ENCODE measurements at places on chromosomes 11 and 22.

GRCh38 chr22:45073064-45073463 lies 63.3 kb upstream of the PHF21B start:
- DNase-seq = no peak

DNA sequence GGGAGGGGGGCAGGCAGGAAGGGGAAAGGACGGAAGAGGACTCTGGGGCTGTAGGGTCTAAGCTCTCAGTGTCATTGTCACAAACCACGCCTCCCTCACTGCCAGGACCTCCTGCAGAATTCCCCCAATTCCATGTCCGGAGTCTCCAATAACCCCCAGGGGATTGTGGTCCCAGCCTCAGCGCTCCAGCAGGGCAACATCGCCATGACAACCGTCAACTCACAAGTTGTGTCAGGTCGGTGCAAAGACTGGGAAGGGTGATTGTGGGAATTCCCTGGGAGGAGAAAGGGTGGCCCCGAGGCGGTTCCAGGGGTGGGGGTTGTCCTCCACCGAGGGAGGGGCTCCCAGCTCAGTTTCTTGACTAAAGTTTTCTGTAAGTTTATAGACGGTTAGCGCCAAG lies 86.0 kb downstream of the FEZ1 start:
- DNase-seq = no peak

GRCh38 chr11:1949922-1950321 lies 2.8 kb downstream of the MRPL23 start:
- no peak for DNase-seq

GRCh38 chr22:35301372-35301874 lies 1.7 kb downstream of the TOM1 start:
- DNase-seq = no peak

- no peak for DNase-seq
Observed at GRCh38 chr11:45141631-45142030, 4.8 kb upstream of the PRDM11 start.

GRCh38 chr22:43152003-43152356 lies 621 bp downstream of the TSPO start:
- DNase-seq = no peak

- no peak for DNase-seq
Observed at GRCh38 chr11:122199661-122200060, 83.6 kb upstream of the BLID start.

- DNase-seq = no peak
Observed at GRCh38 chr11:120746376-120746775, 234.8 kb downstream of the GRIK4 start.

DNA sequence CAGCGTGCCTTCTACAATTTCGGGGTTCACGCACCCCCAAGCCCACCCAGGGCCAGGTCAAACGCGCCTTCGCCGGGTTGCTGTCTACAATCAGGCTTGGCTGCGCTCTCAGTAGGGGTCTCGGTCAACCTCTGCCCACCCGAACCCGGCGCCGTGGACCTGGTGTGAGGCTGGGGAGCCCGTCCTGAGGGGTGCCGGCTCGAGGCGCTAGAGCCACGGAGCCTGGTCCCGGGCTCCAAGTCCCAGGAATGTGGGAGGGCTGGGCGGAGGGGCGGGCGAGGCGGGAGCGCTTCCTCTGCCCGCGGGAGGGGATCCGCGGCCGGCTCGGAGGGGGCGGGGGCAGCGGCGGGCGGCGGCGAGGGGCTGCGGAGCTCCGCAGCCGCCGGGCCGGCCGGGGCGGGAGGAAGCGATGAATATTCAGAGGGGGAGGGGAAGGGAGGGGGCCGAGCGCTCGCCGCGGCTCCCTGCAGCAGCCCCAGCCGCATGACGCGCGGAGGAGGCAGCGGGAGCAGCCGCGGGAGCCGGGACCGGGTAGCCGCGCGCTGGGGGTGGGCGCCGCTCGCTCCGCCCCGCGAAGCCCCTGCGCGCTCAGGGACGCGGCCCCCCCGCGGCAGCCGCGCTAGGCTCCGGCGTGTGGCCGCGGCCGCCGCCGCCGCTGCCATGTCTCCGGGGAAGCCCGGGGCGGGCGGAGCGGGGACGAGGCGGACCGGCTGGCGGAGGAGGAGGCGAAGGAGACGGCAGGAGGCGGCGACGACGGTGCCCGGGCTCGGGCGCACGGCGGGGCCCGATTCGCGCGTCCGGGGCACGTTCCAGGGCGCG lies at the start of gene PTPRJ:
Gene PTPRJ (plus strand): TSS at position 472 of the 819 bp plus-strand sequence. CDS start 354 bp downstream, outside the sequence.
- DNase-seq = peak; percentile 72

DNA sequence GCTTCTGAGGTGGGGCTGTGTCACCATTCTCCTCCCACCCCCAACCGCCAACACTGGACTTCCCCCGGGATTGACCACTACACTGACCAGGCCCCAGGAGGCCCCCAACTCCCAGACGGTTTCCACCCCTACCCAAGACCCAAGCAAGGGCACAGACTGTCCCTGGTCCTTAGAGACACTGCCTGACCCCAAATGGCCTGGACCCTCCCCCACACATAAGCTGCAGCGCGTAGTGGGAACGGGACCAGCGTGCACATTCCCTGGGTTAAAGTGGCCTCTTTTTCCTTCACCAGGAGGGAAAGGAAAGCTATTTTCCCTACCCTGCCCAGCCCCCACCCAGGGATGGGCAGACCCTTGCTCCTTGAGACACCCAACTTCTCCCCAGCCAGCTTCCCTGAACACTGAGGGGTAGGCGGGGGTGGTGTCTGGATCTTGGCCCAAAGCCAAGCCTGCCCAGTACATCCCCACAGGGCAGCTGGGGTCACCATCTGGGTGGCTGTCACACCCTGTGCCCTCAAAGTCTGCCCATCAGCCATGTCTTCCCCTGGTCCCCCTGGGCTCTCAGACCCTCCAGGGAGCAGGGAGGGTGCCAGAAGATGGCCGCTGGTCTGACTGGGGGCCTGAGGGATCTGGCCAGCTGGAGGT lies 1.6 kb upstream of the MAPK12 start:
- no peak for DNase-seq

GRCh38 chr11:77515063-77515462 lies 41.2 kb upstream of the PAK1 start:
- DNase-seq = no peak

GRCh38 chr11:61922539-61922938 lies 5.2 kb upstream of the RAB3IL1 start:
- no peak for DNase-seq

- DNase-seq = no peak
Observed at GRCh38 chr11:370070-370941, 1.0 kb downstream of the B4GALNT4 start.

- peak; percentile 50 for DNase-seq
Observed at GRCh38 chr11:46918083-46918787, at the start of gene LRP4. TSS of gene LRP4 (minus strand) at chr11:46918550. CDS start at chr11:46918379, 171 bp downstream.

- no peak for DNase-seq
Observed at GRCh38 chr11:44746894-44747293, 20.1 kb downstream of the TSPAN18 start.

DNA sequence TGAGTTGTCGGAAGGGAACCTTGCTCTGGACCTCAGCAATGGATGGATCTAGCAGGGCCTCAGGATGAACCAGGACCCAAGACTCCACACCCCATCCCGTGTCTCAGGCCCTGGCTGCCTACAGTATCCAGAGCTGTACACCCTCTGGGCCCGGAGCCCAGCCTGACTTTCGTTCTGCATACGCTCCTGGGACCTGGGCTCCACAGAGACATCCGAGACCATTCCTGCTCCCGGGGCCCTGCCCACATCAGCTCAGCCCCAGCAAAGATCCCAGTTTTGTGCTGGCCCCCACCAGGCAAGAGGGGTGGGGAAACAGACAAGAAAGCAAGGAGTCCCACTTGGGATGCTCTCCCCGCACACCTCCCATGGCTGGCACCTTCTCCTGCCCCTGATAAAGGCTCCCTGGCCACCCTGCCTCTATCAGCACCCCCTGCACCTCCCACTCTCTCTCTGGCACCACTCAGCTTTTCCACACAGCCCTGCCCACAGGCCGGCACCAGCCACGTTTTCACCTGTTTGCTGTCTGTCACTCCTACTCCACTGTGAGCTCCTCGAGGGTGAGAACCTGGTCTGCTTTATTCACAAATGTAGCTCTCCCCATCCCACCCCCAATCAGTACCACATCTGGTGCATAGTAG lies 64.5 kb upstream of the TCF20 start:
- DNase-seq = no peak

GRCh38 chr22:36536717-36537116 lies 7.8 kb upstream of the EIF3D start:
- DNase-seq = no peak

DNA sequence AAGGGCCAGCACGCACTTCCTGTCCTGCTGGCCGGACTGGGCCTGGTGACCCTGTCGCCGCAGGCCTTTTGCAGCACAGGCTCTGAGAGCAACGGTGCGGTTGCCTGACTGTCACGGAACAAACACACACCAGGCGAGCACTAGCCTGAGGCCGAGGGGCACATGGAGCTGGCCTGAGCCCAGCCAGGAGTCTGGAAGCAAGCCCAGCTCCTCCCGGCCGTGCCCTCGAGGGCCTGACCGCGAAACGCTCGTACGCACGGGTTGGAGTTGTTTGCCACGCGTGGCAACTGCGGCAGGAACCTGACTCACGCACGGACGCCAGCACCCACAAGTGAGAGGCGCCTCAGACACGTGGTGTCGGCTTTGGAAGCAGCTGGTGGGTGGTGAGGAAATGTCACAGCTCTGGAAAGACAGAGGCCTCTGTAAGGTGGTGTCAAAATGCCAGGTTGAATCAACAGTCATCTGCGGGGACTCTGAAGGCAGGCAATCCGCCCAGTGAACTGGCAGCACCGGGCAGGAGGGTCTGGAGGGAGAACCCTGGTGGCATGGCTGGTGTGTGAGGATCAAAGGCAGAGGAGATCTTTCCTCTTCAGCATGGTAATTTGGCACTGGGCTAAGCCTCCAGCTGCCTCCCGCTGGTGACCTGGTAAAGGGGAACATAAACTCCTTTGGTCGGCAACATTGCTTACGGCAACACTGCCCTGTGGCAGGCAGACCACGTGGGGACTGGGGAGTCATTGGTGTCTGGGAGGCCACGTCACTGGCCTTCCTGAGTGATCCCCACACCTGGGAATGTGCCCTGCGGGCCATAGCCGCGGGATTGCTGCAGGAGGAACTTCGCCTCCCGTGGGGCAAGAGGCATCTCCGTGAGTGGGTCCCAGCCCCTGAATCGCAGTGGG lies 15.3 kb upstream of the IL17REL start:
- no peak for DNase-seq

DNA sequence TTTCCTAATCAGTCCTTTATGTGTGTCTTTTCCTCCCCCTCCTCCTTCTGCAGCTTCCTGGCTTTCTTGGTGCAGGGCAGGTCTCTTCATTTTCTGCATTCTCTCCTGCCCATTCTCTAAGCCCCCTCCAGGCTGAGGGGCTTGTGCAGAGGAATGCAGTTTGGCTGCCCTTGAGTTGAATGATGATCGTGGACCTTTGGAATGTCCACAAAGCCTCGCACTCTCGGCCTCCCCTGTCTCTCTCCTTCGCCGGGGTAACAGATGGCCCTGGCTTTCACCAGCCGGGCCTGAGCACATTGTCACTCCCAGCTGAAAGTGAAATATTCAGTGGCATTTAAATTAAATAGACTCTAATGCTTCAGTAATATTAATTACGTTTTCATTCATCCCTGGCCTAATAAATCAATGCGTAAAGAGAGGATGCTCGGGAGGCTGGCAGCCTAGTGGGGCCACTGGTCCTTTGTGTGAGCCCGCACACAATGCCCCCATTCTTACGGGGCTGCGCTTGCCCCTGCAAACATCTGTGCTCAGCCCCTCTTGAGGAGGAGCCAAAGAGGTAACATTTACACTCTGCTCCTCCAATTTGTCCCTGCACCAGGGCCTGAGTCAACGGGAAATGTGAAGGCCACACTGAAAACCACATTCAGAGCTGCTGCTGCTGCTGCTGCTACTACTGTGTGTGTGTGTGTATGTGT lies 64.9 kb upstream of the PAX6 start:
- DNase-seq = no peak

DNA sequence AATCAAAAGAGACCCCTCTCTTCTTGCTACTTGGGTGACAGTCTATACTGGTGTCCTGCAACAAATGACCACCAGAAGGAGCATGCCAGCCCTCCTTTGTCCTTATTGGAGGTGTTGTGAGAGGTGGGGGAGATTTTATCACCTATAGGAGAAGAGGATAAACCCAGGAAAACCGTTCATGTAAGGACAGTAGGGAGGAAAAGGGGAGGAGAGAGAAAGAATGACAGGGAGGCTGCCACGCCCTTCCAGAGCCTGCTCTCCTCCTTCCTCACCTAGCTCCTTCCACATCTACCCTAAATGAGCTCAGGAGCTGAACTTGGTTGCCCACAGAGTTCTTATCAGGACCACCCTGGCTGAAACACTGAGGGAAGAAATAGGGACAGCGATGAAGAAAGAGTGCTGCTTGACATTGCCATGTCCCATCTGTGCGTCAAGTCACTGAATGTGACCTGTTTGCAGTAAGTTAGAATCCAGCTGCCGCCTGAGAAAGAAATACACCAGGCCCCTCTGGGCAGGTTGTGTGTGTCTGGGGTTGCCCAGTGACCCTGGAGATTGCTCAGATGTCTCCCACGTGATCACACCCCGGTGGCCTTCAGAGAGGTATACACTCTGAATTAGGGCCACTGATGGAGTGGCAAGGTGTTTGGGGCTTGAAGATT lies 40.4 kb upstream of the ETS1 start:
- DNase-seq = peak; percentile 53

DNA sequence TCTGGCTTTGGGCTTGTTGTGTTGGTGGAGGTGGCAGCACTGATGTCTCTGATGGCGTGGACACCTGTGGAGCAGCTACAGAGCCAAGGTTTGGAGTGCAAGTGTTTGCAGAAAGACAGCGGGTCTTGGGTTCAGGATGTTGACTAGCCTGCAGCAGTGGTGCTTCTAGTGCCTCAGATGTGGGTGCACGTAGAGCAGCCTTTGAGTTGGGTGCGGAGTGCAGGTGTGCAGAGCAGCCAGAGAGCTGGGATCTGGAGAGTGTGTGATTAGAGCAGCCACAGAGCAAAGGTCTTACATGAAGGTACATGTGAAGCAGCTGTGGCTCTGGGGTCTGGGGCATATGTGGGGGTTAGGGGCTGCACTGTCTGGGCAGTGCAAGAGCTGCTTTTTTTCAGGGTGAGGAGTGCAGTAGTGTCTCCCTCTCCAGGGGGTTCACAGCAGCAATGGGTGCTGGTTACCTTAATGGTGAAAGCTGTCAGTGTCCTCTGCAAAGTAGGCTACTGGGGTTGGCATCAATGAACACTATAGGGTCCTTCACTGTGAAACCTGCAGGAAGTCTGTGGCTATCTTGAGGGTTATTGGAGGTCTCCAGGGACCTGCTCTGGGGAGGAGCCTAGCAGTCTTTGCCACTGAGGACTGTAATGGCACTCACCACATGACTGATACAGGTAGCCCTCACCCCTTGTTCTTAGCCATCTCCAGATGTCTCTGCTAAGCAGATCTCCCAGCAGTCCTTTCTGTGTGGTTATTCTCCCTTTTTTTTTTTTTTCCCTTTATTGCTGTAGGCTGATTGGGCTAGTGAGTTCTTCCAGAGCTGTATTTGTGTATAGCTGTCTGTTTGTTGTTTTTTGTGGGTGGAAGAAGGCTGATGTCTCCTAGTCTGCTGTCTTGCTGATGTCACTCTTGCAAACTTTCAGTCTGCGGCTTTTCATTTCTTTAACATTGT lies 14.3 kb downstream of the BIRC2 start:
- DNase-seq = peak; percentile 79

All from activated naive CD4-positive, alpha-beta T cell treated with anti-CD3 and anti-CD28 coated beads, Interleukin-2, amount 10 ng/mL, durations not matched to agents 7 days and 5 days (primary cell).